Islet precursor cell (in vitro differentiated cells): ENCODE measurements at places on chromosomes 1 and 21.

GRCh38 chr1:49163031-49163430 is 386.3 kb upstream of the BEND5 start:
- no peak for DNase-seq

GRCh38 chr1:181104042-181104789 is 15.7 kb downstream of the IER5 start:
- peak; percentile 90 for DNase-seq

DNA sequence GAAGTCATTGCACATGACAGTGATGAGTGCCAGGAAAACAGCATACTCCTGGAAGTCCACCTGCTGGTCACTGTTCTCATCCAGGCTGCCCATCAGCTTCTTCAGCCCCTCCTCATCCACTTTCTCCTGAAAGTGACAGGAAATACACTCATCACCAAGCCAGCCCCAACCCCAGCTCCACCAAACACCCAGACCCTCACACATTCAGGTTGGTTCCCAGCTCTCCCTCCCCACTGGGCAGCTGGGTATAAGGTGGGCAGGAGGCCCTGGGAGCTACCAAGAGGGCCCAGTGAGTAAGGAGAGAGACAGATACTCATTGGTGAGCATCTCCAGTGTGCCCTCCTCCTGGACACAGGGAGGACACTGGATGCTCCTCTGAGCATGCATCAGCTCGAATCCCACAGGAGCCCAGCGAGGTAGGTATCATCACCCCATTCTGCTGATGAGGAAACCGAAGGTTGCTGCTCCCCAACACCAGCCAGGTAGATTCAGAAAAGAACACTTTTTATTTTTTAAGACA is 4.1 kb downstream of the S100A2 start:
- DNase-seq: no peak

GRCh38 chr1:89822109-89822962 is 1.5 kb downstream of the LRRC8D start:
- DNase-seq: no peak

DNA sequence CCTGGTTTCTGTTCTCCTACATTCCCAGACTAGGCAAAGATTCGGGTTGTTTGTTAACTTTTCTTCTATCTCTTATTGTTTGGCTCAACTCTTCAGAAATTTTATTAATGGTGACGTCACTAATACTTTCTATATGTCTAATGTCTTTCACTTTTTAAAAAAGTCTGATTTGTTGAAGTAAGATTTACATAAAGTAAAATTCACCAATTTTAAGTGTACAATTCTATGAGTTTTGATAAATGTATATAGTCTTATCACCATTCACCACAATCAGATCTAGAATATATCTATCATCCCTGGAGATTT is 27.8 kb downstream of the EXTL2 start:
- DNase-seq: no peak

- DNase-seq: no peak
These were observed 308.1 kb upstream of the LYPLAL1 start for GRCh38 chr1:218865591-218865990.

- DNase-seq: no peak
These were observed 997 bp downstream of the ZNF362 start for GRCh38 chr1:33257207-33257771.

DNA sequence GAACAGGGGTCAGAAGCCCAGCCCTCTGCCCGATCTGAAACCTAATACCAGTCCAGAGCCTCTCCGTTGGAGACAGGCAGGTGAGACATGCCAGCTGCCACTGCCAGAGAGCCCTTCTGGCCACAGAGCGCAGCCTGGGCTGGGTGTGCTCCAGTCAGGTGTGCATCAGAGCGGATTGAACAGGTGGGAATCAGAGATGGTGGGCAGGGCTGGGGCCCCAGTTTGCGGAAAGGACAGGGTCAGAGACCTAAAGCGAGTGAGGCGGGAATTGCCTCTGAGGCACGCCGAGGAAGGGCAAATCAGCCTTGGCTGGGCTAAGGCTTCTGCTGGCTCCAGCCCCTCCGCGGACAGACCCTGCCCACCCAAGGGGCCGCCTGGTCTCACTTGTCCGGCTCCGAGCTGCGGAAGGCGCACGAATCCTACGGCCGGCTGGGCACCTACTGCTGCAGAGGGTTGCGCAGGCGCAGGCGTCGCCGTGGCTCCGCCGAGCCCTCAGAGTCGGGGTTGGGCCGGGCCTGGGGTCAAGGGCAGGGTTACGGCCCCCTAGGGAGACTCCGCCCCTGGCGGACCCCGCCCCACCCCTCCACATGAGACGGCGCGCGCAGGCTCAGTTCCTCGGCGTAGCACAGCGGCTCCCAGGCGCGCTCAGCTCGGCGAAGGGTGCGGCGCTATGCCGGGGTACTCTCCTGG is 10.3 kb downstream of the CPLANE2 start:
- DNase-seq: peak; percentile 92

- DNase-seq: peak; percentile 91
These were observed 706 bp downstream of the RNF19B start for GRCh38 chr1:32963746-32964460.

DNA sequence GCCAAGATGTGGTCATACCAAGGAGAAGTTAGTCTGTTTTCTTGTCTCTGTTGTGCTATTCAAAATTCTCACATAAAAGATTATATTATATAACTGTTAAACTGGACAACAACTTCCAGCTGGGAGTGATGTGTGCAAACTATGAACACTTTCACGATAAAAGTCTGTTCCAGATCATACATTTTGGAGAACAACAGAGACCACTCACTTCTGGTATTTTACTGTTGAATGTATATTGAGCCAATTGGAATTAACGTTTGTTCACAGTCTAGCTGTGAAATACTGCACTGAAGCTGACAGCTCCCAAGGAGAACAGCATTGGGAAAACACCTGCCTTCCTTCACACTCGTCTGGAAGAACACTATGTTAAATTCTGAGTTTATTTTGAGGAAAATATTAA is 860 bp upstream of the SHCBP1L start:
- no peak for DNase-seq

DNA sequence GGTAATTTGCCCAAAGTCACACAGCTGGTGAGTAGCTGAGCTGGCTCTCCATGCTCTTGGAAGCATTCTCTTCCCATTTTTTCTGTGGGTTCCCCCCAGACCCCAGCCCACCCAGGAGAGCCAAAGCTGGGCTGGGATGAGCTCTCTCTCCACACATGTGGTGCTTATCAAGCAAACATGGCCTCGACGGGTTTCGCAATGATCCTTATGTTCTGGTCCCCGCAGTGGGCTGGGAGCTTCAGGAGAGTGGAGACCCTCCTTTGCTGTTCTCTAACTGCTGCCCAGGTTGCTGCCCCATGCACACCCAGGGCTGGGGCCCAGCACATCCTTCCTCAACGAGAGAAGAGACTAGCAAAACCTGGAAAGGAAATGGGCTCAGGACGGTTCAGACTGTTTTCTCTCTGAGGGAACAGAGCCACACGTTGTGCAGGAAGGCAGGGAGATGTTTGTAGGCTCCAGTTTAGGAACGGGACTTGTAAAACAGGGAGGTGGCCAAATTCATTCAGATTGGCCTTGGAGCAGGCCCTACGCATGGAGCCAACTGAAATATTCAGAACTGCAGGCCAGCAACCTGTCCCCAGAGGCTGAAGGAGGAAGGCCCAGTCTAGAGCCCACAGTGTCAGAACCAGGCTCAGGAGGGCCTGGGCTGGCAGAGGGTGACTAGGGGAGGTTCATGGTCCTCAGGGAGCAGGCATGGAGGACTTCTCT is 27.2 kb upstream of the CSF1 start:
- peak; percentile 43 for DNase-seq

- DNase-seq: no peak
These were observed 1.0 kb downstream of the ARPC5 start for GRCh38 chr1:183634429-183635065.

- no peak for DNase-seq
These were observed 38.2 kb downstream of the PKNOX1 start for GRCh38 chr21:43012596-43012995.

- DNase-seq: no peak
These were observed 92.3 kb downstream of the PDE9A start for GRCh38 chr21:42745511-42746239.

GRCh38 chr1:41360074-41360785 is 1.0 kb upstream of the FOXO6 start:
- peak; percentile 82 for DNase-seq

- no peak for DNase-seq
These were observed 29.6 kb downstream of the NVL start for GRCh38 chr1:224300346-224300745.

DNA sequence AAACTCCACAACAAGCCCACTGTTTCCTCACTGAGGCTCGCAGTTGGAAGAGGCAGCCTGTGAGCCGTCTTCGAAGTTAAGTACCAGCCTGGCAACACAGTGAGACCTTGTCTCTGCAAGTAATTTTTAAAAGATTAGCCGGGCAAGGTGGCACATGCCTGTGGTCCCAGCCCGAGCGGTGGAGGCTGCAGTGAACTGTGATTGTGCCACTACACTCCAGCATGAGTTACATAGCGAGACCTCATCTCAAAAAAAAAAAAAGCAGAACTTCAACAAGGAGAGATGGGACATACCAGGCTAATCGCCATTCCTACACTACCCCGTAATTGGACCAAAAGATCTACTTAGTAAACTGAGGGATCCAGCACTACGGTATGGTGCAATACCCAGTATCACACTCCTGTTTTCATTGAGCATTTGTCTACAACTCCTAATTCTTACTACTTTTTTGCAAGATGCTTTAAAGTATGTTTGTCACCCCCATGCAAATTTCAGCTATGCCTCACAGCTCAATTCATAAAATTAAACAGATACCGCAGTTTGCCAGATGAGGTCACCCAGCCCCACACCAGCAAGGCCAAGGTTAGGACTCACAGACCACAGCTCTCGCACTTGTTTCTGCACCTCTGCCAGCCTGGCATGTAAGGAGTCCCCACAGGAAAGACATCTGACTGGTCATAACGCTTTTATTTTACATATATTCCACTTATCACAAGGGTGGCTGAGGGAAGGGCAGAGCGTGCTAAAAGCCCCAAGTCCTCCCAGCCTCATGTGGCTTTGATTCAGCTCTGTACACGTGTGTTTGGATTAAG is 21.0 kb downstream of the SDE2 start:
- no peak for DNase-seq

GRCh38 chr1:247905910-247906503 is 10.6 kb downstream of the OR2W3 start:
- DNase-seq: no peak

DNA sequence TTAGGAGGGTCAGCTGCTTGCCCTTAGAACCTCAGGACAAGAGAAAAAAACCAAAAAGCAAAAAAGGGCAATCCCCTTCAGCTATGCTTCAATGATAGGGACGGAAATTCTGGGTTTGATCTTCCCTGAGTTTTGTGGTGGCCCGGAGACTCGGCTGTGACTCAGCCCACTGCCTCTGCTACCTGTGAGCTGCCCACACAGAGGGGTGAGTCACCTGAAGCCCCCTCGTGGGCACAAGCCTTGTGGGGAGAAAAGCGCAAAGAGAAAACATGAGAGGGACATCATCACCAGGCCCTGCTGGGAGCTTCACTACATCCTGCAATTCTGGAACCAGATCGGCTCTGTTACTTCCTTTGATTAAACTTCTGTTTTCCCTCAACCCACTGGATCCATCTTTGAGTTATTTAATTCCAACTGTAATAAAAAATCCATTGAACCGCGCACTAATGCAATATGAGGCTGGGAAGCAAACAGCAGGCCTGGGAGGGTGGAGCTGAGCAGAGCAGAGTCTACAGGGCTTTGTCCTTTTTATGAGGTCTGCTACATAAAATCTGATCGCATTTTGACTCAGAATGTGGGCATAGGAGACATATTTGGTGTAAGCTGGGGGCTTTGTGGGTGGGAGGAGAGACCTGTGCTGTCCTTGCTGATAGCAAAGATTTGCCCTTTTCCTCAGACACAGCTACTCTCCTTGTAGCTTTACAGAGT is 58.7 kb upstream of the STUM start:
- peak; percentile 41 for DNase-seq

- DNase-seq: no peak
These were observed 38.8 kb upstream of the CLCA4 start for GRCh38 chr1:86507935-86508582.

GRCh38 chr1:112285316-112285715 is 110.7 kb upstream of the CTTNBP2NL start:
- no peak for DNase-seq

GRCh38 chr1:211697356-211697755 is 21.9 kb upstream of the NEK2 start:
- DNase-seq: no peak

- peak; percentile 46 for DNase-seq
These were observed 8.7 kb downstream of the UBXN11 start for GRCh38 chr1:26297791-26298124.

- DNase-seq: no peak
These were observed 48.6 kb upstream of the EPS15 start for GRCh38 chr1:51567653-51568052.

- no peak for DNase-seq
These were observed 11.7 kb downstream of the SLC35E2B start for GRCh38 chr1:1680912-1681273.

DNA sequence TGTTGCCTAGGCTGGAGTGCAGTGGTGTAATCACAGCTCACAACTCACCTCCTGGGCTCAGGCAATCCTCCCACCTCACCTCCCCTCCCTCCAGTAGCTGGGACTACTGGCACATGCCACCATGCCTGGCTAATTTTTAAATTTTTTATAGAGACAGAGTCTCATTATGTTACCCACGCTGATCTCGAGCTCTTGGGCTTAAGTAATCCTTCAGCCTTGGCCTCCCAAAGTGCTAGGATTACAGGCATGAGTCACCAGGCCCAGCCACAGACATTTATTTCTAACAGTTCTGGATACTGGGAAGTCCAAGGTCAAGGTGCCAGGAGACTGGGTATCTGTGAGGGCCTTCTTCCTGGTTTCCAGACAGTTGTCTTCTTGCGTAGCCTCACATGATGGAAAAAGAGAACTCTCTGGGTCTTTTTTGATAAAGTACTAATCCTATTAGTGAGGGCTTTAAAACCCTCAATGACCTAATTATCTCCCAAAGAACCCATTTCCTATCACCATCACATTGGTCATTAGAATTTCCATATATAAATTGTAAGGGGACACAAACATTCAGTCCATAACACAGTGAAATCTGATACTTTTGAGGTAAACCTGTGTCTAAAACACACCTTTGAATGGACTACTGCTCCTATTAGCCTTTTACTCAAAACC is 67.9 kb downstream of the PHACTR4 start:
- DNase-seq: peak; percentile 78

- no peak for DNase-seq
These were observed 28.6 kb downstream of the PTPRU start for GRCh38 chr1:29264773-29265389.

DNA sequence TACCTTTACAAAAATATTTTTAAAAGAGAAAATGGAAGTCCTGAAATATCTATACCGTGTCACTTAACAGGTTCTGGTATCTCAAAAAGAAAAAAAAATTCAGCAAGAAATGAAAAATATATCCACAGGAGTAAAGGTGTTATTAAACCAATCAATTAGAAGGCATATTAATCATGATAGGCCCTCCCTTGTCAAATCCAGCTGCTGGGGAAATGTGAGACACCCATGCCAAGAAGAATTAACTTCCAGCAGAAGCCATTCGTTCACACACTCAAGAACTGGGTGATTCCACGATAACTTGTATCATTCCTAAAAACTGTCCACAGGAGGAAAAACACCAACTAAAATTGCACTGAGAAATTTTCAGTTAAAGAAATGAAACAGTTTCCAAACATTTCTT is 57.6 kb downstream of the APP start:
- no peak for DNase-seq
